ENCODE measurements at places on chromosomes 6 and 20.

- no peaks in the 10 kb centered on the region for H3K27me3 ChIP-seq
- H3K27ac ChIP-seq, result no peak overlapping the region
- H3K4me1 ChIP-seq, result peaks cover 3% of the 10 kb centered on the region
- no peak overlapping the region for H3K4me3 ChIP-seq
- H3K36me3 ChIP-seq, result no peaks in the 10 kb centered on the region
Measured at GRCh38 chr20:49575551-49576060, 7.7 kb upstream of the PTGIS start.

DNA sequence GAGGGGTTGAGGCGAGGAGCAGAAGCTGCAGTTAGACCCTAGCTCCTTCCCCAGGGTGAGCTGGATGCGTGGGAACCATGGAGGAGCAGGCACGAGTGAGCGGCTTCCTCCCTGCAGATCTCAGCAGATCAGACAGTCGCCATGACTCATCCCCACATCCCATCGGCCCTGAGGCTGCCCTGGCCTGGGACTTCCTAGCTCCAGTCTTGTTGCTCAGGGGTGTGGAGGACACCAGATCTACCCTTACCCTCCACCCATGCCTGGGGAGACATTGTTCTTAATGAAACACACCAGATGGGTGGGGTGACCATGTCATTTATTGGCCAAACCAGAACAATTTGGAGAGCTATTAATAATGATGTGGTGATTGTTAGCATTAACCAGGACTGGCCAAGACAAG lies 36.3 kb upstream of the TGM2 start:
- H3K4me3 ChIP-seq, result no peak overlapping the region
- H3K27me3 ChIP-seq, result no peaks in the 10 kb centered on the region
- H3K27ac ChIP-seq, result no peak overlapping the region
- DNase-seq, result peak; percentile 69
- no peaks in the 10 kb centered on the region for H3K36me3 ChIP-seq
- H3K4me1 ChIP-seq, result no peaks in the 10 kb centered on the region

- no peaks in the 10 kb centered on the region for H3K27me3 ChIP-seq
- no peak overlapping the region for H3K4me3 ChIP-seq
- H3K4me1 ChIP-seq, result no peaks in the 10 kb centered on the region
- peak; percentile 24 for DNase-seq
Measured at GRCh38 chr6:159902620-159903019, 11.8 kb downstream of the MAS1 start.

DNA sequence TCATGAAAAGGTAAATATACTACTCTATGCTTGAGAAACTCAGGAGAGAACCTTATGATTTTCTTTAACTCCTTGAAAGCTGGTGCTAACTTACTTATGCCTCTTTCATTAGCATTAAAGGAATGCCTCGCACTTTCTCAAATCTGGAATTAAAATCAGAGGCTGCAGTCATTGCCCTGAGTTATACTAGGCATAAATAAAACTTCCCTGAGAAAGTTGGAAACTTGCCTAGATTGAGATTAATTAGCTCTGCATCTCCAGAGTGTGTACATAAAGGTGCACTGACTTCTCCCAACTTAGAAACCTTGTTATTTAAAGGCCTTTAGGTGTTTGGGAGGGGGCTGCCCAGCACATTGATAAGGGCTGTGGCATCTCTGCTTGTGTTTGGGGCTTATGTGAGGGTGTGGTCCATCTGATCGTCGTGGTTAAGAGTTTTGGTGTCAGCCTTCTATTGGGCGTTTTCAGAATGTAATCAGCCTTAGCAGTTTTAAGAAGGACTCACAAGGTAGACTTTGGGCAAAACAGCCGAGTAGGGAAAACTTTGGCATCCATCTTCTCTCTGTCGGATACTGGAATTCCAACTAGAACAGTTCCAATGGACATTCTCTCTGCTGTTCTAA lies 32.1 kb upstream of the CCN6 start:
- H3K36me3 ChIP-seq, result no peaks in the 10 kb centered on the region
- no peaks in the 10 kb centered on the region for H3K4me1 ChIP-seq
- H3K4me3 ChIP-seq, result no peak overlapping the region
- no peak overlapping the region for H3K27ac ChIP-seq
- no peak for DNase-seq
- H3K27me3 ChIP-seq, result no peaks in the 10 kb centered on the region

GRCh38 chr6:4421837-4422236 lies 286.5 kb upstream of the ECI2 start:
- no peaks in the 10 kb centered on the region for H3K27me3 ChIP-seq
- no peak overlapping the region for H3K27ac ChIP-seq
- no peak overlapping the region for H3K4me3 ChIP-seq
- H3K36me3 ChIP-seq, result no peaks in the 10 kb centered on the region
- no peak for DNase-seq
- no peaks in the 10 kb centered on the region for H3K4me1 ChIP-seq

DNA sequence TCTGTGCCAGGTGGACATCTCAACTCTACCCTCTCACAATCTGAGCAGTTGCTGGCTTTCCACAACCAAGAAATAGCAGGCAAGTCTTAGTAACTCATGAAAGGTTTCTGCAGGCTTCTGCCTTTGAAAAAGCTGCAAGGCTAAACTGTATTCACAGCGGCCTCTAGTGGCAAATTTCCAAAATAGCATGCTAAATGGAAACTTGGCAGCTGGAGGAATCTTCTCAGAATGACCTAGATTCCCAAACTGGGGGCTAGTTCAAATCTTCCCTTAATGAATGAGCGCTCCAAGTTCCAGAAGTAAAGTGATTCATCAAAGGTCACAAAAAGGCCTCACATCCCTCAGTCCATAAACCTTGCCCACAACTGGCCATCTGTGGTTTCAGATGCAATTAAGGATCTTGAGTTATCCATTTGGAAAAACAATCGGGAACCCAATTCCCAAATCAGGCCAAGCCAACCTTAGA lies 11.9 kb upstream of the CPNE5 start:
- peaks cover 10% of the 10 kb centered on the region for H3K36me3 ChIP-seq
- H3K27ac ChIP-seq, result peak overlapping the region; percentile 85

GRCh38 chr20:3459881-3460307 lies 10.9 kb upstream of the ATRN start:
- no peak for DNase-seq
- H3K4me3 ChIP-seq, result no peak overlapping the region
- H3K27ac ChIP-seq, result no peak overlapping the region
- no peaks in the 10 kb centered on the region for H3K27me3 ChIP-seq
- no peaks in the 10 kb centered on the region for H3K36me3 ChIP-seq

DNA sequence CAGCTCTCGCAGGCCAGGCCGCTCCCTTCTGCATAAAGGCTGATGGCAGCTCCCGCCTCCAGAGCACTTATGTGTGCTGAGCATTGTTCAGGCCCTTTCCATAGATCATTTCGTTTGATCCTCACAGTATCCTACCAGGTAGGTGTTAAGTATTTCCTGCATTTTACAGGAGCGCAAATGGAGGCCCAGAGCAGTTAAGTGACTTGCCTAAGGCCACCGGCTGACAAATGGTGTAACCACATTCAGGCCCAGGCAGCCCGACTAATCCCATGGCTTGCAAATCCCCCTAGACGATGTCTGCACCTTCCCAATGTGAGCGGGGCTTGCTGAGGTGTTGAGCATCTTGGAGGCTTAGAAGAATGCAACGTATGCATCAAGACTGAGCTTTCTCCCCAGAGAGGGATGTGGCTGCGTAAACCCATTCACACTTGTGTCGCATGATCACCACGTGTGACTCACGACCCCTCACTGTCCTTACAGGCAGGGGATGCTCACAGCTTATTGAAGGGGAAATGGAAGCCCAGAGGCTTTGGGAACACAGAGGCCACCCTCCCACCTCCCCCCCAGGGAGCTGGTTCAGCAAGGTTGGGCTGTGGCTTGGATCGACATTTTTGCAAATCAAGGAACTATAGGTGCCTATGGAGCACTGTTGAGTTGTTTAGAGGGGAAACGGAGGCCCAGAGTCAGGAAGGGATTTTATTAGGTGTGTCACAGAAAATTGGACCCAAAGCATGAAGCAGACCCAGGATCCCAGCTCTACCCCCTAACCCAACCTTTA lies 7.0 kb downstream of the BPIFB2 start:
- H3K4me1 ChIP-seq, result no peaks in the 10 kb centered on the region
- no peak overlapping the region for H3K4me3 ChIP-seq
- no peak overlapping the region for H3K27ac ChIP-seq
- DNase-seq, result no peak
- H3K27me3 ChIP-seq, result peaks cover 3% of the 10 kb centered on the region
- no peaks in the 10 kb centered on the region for H3K36me3 ChIP-seq

DNA sequence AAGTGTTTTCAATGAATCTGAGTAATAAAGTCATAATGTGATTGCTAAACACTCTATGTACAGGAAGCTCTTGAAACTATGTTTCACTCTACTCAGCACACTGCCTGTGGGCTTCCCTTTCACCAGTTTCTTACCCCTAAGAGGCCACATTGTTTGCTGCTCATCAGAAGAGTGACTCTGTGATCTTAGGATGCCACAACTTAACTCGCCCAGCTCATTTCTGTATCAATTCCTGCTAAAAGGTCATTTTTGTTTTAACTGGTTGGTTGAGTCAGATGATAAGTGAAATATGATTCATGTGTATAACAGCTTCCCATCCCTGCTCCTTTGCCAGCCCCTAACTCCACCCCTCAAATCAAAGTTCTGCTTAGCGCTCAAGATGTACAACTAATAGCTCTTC lies 9.8 kb upstream of the NDUFAF4 start:
- H3K27me3 ChIP-seq, result peaks cover 10% of the 10 kb centered on the region
- H3K27ac ChIP-seq, result no peak overlapping the region
- no peaks in the 10 kb centered on the region for H3K36me3 ChIP-seq

- H3K27ac ChIP-seq, result no peak overlapping the region
- H3K27me3 ChIP-seq, result no peaks in the 10 kb centered on the region
Measured at GRCh38 chr6:11659757-11660156, 118.8 kb downstream of the ADTRP start.

DNA sequence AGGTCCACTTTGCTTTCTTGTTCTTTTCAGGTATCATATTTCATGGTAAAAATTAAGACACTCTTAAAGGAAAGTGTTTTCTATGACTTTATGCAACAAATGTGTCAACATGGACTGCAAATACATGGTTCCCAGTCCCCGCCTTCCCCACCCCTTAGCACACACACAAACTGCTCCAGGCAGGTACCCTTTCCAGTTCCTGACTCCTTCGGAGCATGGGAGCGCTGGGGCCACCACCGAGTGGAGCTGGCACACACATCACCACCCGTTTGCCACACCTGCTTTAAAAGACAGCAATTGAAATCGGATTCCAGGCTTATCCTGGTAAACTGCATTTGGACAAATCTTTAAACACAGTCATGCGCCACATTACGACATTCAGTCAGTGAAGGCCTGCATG lies 22.2 kb downstream of the RNASET2 start:
- DNase-seq, result no peak
- H3K36me3 ChIP-seq, result no peaks in the 10 kb centered on the region
- H3K4me1 ChIP-seq, result no peaks in the 10 kb centered on the region
- H3K4me3 ChIP-seq, result no peak overlapping the region
- no peaks in the 10 kb centered on the region for H3K27me3 ChIP-seq

DNA sequence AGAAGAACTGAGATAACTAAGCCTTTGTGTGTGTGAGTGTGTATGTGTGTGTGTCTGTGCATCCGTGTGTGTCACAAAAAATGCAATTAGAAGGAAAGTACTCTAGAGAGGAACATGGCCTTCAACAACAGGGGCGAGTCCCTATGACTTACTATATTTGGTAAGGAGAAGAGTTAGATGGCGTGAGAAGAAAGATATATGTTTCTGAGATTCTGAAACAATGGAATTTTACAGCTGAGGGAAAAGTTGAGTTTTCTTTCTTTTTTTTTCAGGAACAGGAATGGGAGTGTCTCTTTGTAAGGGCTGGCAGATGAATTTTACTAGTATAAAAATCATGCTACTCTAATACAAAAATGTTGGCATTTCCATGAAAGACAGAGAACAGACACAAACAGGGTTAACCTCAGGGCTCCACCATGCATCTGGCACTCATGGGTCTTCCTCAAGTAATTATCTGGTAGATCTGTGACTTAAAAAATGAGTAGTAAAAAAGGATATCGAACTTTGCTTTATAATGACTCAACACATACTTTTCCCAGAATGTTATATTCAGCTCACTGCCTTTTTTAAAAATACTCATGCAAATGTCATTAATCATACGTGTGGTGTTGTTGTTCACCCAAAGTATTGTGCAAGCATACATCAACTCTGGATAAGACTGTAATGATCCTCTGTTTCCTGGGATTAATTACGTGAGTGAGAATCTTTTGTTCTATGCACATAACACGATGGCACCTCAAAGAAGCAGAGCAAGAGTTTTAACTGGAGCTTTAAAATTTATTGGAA lies 12.8 kb upstream of the SASH1 start:
- peaks cover 5% of the 10 kb centered on the region for H3K4me1 ChIP-seq
- H3K27me3 ChIP-seq, result no peaks in the 10 kb centered on the region
- no peak for DNase-seq
- H3K27ac ChIP-seq, result no peak overlapping the region
- H3K4me3 ChIP-seq, result no peak overlapping the region

GRCh38 chr20:52645822-52646221 lies 326.3 kb upstream of the TSHZ2 start:
- H3K4me3 ChIP-seq, result no peak overlapping the region
- DNase-seq, result no peak
- H3K4me1 ChIP-seq, result no peaks in the 10 kb centered on the region

DNA sequence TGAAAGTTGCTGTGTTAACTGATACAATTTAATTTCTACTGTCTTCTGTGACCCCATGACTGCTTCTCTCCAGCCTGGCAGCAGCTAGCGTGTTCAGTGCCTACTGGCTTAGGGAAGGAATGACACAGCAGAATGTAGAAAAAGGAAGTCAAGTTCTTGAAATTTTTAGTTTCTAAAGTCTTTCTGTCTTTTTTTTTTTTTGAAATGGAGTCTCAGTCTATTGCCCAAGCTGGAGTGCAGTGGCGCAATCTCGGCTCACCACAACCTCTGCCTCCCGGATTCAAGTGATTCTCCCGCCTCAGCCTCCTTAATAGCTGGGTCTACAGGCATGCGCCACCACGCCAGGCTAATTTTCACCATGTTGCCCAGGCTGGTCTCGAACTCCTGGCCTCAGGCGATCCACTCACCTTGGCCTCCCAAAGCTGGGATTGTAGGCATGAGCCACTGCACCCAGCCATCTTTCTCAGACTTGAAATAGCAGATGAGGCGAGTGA lies 39.3 kb downstream of the PCNA start:
- no peaks in the 10 kb centered on the region for H3K4me1 ChIP-seq
- no peaks in the 10 kb centered on the region for H3K27me3 ChIP-seq
- H3K27ac ChIP-seq, result no peak overlapping the region
- no peaks in the 10 kb centered on the region for H3K36me3 ChIP-seq
- DNase-seq, result no peak

DNA sequence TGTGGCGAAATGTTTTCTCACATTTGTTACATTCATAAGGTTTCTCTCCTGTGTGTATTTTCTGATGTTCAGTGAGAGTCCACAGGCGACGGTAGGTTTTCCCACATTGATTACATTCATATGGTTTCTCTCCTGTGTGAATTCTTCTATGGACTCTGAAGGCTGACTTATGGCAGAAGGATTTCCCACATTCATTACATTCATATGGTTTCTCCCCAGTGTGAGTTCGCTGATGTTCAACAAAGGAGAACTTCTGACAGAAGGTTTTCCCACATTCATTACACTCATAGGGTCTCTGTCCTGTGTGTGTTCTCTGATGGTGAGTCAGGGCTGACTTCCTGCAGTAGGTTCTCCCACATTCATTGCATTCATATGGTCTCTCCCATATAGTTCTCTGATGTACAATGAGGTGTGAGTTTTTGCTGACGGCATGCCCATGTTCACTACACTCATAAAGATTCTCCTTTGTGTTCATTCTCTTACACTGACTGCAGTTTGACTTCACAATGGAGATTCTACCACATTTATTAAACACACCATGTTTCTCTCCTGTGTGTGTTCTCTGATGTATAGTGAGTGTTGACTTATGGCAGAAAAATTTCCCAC lies 11.9 kb downstream of the ZNF334 start:
- H3K4me1 ChIP-seq, result no peaks in the 10 kb centered on the region
- no peaks in the 10 kb centered on the region for H3K27me3 ChIP-seq
- no peak for DNase-seq
- H3K27ac ChIP-seq, result no peak overlapping the region
- H3K36me3 ChIP-seq, result peaks cover 15% of the 10 kb centered on the region

Measured in cardiac muscle cell (in vitro differentiated cells and primary cell).